Adrenal gland (tissue), 19 donors: ENCODE measurements at places on chromosomes 3 and 15. TPM values are rescaled to one million over a fixed set of nuclear protein-coding genes. Genes with fewer than 3 reads are reported as not detected.

The HTR3E gene
- total RNA-seq: not detected

The IL20RB gene
- 0.12 TPM for total RNA-seq

GRCh38 chr3:57983734-57984518 lies 24.3 kb upstream of the FLNB start:
- no peaks in the 10 kb centered on the region for H3K27me3 ChIP-seq
- no peaks in the 10 kb centered on the region for H3K36me3 ChIP-seq
- H3K27ac ChIP-seq: no peak overlapping the region
- DNase-seq: peak; percentile 93

DNA sequence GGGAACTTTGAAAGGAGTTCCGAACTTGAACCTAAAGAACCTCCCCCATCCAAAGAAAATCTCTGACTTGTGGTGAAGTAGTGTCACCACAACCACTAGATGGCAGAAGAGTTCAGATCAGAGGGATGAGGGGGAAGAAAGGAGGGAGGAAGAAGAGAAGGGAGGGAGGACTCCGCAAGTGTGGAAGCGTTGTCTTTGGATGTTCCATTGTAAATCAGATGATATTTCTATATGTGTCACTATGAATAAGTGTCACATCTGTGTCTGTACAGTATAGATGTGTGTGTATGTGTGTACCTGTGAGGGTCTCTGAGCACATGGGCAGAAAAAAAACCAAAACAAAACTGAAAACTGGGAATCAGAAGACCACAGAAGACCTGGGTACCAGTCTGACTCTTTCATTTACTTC lies 16.9 kb downstream of the SLC24A1 start:
- no peaks in the 10 kb centered on the region for H3K27me3 ChIP-seq
- H3K27ac ChIP-seq: no peak overlapping the region
- DNase-seq: no peak
- no peaks in the 10 kb centered on the region for H3K36me3 ChIP-seq

GRCh38 chr15:101406036-101406435 lies 83.5 kb downstream of the PCSK6 start:
- no peak overlapping the region for H3K27ac ChIP-seq
- H3K4me1 ChIP-seq: no peaks in the 10 kb centered on the region
- DNase-seq: no peak
- no peak overlapping the region for H3K4me3 ChIP-seq
- no peaks in the 10 kb centered on the region for H3K36me3 ChIP-seq
- no peaks in the 10 kb centered on the region for H3K27me3 ChIP-seq

DNA sequence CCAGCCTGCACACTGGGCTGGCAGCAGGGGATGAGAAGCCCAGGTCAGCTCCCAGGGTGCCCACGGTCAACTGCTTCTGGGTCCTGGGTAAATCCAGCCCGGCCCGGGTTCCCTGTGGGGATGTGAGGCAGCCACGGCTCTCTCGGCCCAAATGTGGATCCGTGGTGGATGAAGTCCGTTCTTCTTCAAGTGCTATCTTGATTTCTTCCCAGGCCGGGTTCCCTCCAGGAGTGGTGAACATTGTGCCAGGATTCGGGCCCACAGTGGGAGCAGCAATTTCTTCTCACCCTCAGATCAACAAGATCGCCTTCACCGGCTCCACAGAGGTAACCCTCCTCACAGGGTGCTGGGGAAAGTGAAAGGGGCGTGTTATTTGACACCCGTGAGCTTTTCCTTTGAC lies 16.1 kb downstream of the ALDH1A3 start:
- H3K27ac ChIP-seq: no peak overlapping the region
- no peak for DNase-seq
- H3K4me3 ChIP-seq: no peak overlapping the region
